ENCODE measurements at places on chromosomes 4 and X.

- ATAC-seq: no peak
Observed at GRCh38 chr4:175504318-175504717, 307.7 kb downstream of the GPM6A start.

DNA sequence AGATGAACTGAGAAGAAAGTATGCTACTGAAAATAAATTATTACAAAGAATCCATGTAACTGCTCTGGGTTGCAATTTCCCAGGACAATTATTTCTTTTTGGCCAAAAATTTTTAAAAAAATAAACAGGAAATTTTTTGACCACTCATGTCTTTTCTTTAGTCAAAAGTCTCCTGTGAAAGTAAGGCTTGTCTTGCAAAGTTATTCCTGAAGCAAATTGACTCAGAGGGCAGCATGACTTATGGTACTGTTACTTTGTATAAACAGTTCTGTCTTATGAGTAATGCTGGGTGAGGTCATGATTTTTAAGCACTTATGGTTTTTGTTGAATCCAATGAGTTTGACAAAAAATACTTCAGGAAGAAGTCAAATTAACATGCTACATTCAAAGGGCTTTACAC is 292.8 kb upstream of the ARSJ start:
- ATAC-seq: peak; percentile 75

DNA sequence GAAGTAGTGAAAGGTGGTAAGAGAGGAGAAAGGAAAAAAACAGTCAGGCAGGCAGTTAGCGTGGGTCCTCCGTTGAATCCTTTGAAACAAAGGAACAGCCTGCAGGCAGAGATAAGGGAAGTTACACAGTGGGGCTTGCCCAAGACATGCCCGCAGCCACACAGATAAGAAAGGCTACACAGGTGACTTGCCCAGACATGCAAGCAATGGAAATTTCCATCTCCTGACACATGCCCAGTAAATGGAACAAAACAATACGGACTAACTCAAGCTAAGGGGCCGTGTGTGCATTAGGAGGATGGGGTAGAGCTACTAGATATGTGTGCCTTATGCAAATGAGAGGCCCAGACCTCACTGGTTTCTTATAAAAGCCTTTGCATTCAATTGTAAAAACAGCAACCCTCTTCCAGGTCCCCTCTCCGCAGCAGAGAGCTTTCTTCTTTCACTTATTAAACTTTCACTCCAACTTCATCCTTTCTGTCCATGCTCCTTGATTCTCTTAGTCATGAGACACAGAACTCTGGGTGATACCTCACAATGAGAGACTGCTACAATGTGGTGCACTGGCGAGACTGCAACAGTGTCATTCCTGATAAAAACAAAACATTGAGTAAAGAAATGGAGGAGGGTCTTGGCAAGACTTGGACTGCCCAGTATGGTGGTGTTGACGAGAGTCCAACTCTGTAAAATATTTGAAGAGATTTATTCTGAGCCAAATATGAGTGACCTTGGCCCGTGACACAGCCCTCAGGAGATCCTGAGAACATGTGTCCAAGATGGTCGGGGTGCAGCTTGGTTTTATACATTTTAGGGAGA is 997.4 kb upstream of the PRKX start:
- no peak for ATAC-seq

DNA sequence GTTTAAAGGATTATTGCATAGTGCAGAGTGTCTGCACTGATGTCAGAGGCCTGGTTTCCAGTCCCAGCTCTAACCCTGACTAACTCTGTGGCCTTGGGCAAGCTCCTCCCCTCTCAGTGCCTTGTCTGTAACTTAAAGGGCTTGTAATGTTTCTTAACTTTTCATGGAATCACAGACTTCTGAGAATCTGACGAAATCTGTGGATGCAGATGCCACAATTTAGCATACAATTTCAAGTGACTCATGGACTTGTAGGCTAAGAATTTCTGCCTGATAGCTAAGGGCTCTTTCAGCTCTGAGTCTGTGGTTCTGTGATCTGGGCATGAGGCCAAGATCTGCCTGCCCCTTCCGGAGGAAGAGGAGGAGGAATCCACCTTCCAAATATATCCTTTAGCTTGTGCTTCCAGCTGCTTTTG is 236.9 kb downstream of the AR start:
- peak; percentile 94 for ATAC-seq

GRCh38 chrX:40087425-40088298 is 10.1 kb downstream of the BCOR start:
- no peak for ATAC-seq

DNA sequence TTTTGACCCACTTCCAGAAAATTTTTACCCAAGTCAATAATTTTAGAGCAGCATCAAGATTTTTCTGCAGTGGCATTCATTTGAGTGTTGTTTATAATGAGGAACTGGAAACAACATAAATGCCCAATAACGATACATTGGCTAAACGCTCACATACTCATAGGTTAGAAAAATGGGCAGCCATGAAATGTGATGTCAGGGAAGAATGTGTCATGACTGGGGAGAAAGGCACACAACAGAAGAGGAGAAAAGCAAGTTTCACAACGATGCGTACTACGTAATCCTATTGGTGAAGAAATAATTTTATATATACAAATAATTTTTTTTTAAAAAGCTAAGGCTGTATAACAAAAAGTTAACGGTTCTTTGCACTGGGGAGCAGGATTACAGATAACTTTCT is 33.6 kb upstream of the MAP3K15 start:
- ATAC-seq: peak; percentile 60

GRCh38 chr4:153773236-153773690 is 13.4 kb upstream of the RNF175 start:
- ATAC-seq: no peak

DNA sequence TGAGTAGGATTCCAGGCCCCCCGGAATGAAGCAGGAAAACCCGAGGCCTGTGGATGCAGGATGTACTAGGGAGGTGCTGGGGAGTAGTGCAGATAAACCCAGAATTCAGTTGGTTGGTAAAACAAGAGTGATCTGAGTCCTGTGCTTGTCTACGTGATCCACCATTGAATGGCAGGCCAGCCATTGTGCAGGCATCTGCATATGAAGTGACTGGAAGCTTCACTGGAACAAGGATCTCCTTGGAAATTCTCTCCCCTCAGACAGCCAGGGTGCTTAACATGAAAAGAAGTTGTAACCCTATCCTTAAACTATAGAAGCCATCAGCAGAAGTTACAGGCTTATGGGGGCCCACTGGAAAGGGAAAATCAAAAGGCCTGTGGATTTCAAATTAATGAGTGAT is 656 bp upstream of the GSPT2 start:
- ATAC-seq: no peak

Data from activated T-helper 17 cell treated with anti-CD3 and anti-CD28 coated beads, Interleukin-2, amount 50 U/mL, for 72 hours (primary cell).